ENCODE measurements at places on chromosomes 1 and 21. TPM values are rescaled to one million over a fixed set of nuclear protein-coding genes. Genes with fewer than 3 reads are reported as not detected.

DNA sequence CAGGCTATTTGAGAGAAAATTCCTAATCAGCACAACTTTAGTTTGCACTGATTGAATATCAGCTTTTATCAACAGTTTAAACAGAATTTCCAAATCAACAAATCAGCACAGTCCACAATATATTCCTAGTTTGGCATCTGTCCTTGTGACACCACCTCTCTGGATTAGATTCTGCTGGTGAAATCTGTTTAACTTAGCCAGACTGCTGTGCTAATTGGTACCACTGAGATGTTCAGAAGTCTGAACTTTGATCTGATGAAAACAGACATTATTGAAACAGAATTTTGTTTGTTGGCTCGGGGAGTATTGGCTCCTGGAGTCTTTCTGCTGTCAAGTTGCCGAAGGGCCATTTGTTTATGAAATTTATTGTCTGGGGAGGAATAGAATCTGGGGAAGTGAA lies 17.0 kb upstream of the NGF start:
- no peak for DNase-seq

GRCh38 chr1:101884621-101885020 lies 112.1 kb downstream of the OLFM3 start:
- DNase-seq = no peak

- DNase-seq = no peak
These were observed 815.1 kb downstream of the NCAM2 start for GRCh38 chr21:21813289-21813688.

DNA sequence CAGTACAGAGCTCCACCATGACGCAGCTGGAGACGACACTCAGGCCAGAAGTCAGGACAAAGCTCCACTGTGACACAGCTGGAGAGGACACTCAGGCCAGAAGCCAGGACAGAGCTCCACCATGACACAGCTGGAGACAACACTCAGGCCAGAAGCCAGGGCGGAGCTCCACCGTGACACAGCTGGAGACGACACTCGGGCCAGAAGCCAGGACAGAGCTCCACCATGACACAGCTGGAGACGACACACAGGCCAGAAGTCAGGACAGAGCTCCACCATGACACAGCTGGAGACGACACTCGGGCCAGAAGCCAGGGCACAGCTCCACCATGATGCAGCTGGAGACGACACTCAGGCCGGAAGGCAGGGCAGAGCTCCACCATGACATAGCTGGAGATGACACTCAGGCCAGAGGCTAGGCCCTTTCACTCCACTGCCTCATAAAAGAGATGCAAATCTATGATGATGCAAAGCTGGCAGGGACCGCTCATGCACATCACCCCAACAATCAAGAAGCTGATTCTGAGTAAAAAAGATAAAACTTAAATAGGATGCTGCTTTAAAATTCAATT lies 13.6 kb upstream of the OR2B11 start:
- DNase-seq = no peak

Gene MED8
- total RNA-seq = 35.7 TPM

GRCh38 chr1:214547747-214548146 lies 3.7 kb downstream of the PTPN14 start:
- DNase-seq = no peak

- DNase-seq = no peak
These were observed 202.4 kb downstream of the TOMM20 start for GRCh38 chr1:234926264-234926558.

- DNase-seq = no peak
These were observed 99.4 kb downstream of the TSEN15 start for GRCh38 chr1:184150776-184151531.

- DNase-seq = no peak
These were observed 818 bp downstream of the FHL3 start for GRCh38 chr1:38004284-38005108.

GRCh38 chr21:30880914-30881313 lies 466 bp downstream of the KRTAP11-1 start:
- no peak for DNase-seq

DNA sequence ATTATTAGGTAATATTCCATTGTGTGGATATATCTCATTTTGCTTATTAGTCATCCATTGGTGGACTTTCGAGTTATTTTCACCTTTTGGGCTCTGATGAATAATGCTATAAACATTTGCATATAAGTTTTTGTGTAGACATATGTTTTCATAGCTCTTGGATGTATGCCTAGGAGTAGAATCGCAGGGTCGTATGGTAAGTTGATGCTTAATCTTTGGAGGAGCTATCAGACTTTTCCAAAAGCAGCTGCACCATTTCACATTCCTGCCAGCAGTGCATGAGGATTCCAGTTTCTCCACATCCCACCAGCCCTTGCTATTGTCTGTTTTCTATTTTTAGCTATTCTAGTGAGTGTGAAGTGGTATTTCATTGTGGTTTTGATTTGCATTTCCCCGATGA lies 120.3 kb upstream of the TMEM51 start:
- no peak for DNase-seq

- no peak for DNase-seq
These were observed 341.4 kb upstream of the ZRANB2 start for GRCh38 chr1:71422221-71422620.

GRCh38 chr1:230632273-230632873 lies 9.9 kb upstream of the COG2 start:
- no peak for DNase-seq

GRCh38 chr21:42448686-42449085 lies 45.0 kb downstream of the UBASH3A start:
- DNase-seq = no peak

- no peak for DNase-seq
These were observed 10.5 kb downstream of the EIF3I start for GRCh38 chr1:32232558-32233304.

Gene SPRR2F
- total RNA-seq = not detected

GRCh38 chr1:23581219-23581618 lies 21.9 kb upstream of the ID3 start:
- no peak for DNase-seq

GRCh38 chr1:9510130-9510529 lies 29.1 kb upstream of the SLC25A33 start:
- no peak for DNase-seq

GRCh38 chr1:112297536-112297935 lies 98.5 kb upstream of the CTTNBP2NL start:
- DNase-seq = no peak

DNA sequence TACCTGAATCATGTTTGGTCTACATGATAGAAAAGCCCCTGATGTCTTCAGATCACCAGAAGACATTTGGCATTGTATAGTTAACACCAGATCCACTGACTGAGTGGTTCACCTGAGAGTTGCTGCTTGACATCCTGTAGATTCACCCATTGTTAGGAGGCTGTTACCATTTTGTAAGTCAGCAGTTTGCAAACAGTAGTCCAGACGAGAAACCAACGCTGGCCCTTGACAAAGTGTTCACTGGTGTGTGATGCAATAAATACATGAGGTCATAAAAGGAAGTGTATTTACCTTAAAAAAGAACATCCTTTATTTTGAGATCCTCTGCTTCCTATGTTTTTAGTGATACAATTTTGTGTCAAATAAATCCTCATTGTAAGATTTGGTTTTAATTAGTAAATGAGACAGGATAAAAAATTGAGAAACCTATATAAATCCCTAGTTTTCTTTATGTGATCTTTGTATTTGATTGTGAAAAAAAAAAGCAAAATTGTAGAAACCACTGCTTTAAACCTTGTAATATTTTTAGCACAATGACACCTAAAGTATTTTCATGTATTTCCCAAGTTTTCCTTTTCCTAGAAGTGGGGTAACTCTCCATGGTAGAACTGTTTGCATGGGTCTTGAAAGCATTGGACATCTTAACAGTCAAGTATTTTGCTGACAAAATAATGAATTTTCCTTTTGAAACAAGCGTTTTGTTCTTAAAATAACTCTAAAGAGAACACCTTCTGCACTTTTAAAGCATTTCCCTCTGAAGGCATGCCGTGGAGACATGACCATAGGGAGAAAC lies 204.3 kb downstream of the FGGY start:
- no peak for DNase-seq

GRCh38 chr21:38863291-38863690 lies 57.6 kb downstream of the ETS2 start:
- no peak for DNase-seq

Gene SYNC
- total RNA-seq = not detected

GRCh38 chr21:14313300-14313699 lies 69.6 kb downstream of the HSPA13 start:
- DNase-seq = no peak

Gene LCE1C
- not detected for total RNA-seq

Gene BRINP3
- total RNA-seq = not detected

GRCh38 chr1:43370564-43370963 lies 2.8 kb upstream of the ELOVL1 start:
- DNase-seq = no peak

- DNase-seq = peak; percentile 23
These were observed 46.3 kb downstream of the HTR6 start for GRCh38 chr1:19710825-19711611.

- peak; percentile 37 for DNase-seq
These were observed 61.4 kb upstream of the LRRN2 start for GRCh38 chr1:204746838-204747442.

DNA sequence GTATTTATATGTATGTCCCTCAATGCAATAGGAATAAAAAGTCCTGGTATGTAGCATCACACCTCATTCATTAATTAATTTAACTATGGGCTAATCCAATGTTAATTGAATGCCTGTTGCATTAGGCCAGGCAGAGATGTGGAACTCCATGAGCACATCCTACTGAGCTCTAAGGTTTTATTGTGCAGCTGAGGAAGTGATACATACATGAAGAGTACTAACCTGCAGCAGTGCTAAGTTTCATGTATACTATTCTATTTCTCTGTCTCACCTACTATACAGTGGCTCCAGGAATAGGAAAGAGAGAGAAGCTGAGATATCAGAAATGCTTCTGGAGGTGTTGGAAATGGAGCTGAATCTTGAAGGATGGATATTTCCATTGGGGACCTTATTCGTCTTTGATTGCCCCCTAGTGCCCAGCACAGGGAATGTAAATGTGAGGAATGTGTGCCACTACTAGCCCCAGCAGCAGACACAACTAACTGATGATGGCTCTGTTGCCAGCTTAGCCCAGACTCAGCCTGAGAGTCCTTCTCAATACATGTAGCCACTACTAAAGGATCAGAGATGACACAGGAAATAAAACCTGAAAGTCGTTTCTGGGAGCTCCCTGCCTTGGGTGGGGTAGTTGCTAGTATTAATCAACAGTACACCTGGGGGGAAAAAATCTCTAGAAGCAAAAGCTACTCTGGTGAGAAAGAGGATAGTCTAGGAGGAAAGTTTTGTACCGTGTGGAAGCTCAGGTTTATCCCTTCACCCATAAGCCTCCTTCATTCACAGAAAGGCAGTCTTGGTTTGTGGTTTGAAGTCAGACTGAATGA lies 173.3 kb upstream of the FOXD3 start:
- DNase-seq = peak; percentile 1

Gene GPR37L1
- total RNA-seq = not detected

Gene CNN3
- total RNA-seq = 12.9 TPM

DNA sequence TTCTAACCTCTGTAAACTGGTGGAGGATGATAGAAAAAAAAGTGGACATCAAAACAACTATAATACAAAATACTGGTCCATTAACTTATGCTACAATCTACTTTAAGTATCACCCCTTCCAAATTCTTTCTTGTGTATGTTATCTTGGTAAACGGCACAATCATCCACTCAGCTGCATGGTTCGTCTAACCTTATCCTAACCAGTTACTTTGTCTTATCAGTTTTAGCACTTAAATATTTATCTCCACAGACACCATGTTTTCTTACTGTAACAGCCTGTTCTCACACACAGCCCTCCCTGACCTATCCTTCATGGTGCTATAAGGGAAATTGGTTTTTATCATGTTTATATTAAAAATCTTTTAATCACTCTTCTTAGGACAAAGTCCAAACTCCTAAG lies 157.2 kb downstream of the PTGER3 start:
- DNase-seq = no peak

GRCh38 chr1:46289976-46290375 lies 13.4 kb downstream of the LRRC41 start:
- DNase-seq = no peak
